ENCODE measurements at places on chromosomes 4 and X.

GRCh38 chrX:55074851-55075467 is at the start of gene PAGE2B:
TSS of gene PAGE2B (plus strand) at chrX:55075030. CDS start at chrX:55076042, 1,012 bp downstream.
- no peak for DNase-seq

DNA sequence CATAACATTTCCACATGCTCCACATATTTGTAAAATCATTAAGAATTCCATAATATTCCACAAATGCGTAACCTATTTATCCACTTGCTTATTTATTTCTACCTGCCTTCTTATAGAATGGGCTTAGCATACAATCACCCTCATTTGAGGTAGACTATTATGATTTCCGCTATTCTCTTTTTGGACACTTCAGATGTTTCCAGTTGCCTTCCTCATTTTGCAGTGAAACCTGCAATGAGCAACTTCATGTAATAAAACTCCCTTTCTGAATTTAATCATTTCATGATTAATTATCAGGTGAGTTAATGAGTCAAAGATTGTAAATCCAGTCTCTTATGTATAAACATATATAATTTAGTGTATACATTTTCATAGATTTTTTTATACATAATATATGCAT is 58.0 kb downstream of the PPP3CA start:
- DNase-seq: no peak

DNA sequence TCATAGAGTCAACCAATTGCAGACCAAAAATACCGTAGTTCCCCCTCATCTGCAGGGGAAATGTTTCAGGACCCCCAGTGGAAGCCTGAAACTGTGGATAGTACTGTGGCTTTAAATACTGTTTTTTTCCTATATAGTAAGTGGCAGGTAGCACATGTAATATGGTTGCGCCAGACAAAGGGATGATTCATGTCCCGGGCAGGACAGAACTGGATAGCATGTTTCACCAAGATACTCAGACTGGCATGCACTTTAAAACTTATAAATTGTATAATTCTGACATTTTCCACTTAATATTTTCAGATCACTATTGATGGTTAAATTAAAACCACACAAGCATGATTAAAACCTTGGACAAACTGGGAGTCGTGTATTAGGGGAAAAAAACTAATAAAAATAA is 276.3 kb upstream of the AGA start:
- DNase-seq: no peak

DNA sequence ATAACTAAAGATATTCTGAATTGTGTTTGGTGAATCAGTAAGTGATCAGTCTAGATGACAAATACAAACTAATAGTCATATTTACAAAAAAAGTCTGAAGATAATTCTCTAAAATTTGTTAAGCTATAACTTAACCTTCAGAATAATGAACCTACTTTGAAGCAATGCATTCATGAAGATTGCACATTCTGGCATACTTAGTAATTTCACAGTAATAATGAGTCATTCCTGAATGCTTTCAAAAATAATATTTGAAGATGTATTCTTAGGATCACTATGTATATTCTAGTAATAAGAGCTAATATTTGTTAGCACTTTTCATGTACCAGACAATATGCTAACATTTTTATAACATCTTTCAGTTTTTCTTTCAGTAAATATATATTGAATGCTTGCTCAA is 756.7 kb upstream of the SLIT2 start:
- no peak for DNase-seq

DNA sequence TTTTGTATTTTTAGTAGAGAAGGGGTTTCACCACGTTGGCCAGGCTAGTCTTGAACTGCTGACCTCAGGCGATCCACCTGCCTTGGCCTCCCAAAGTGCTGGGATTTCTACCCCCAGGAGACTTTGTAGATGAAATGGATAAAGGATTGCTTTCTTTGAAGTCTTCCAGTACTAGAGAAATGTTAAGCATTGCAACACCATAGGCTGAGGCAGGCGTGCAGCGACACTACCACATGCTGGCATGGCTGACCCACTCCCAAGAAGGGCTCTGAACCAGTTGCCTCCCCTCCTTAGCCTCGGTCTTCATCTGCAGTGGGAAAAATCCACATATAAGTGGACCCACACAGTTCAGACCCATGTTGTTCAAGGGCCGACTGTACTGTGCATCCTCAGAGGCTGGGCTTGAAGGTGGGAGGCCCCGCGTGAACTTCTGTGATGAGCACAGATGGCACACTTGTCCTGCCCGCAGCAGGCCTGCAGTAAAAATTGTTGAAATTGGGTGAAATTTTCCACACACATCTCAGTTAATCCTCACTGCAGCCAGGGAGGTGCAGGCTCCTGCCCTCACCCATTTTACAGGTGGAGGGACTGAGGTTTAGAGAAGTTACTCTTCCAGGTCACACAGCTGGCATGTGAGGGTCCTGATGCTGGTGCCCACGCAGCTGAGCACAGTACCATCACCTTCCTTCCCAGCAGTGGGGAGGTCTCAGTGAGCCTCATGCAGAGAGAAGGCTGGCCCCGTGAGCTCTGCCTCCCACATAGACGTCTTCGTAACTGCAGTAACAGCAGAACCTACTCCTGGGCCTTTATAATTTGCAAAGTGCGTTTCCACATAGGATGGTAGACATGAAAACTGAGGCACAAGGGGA is 35.5 kb downstream of the HTRA3 start:
- no peak for DNase-seq

- DNase-seq: no peak
Measured at GRCh38 chr4:110953898-110954297, 331.0 kb upstream of the PITX2 start.

DNA sequence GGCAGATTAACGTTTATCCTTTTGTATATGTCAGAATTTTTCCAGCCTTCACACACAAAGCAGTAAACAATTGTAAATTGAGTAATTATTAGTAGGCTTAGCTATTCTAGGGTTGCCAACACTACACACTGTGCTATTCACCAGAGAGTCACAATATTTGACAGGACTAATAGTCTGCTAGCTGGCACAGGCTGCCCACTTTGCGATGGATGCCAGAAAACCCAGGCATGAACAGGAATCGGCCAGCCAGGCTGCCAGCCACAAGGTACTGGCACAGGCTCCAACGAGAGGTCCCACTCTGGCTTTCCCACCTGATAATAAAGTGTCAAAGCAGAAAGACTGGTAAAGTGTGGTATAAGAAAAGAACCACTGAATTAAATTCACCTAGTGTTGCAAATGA is 94.8 kb downstream of the TET2 start:
- no peak for DNase-seq

- DNase-seq: no peak
Measured at GRCh38 chrX:115679460-115679859, 118.5 kb downstream of the PLS3 start.

DNA sequence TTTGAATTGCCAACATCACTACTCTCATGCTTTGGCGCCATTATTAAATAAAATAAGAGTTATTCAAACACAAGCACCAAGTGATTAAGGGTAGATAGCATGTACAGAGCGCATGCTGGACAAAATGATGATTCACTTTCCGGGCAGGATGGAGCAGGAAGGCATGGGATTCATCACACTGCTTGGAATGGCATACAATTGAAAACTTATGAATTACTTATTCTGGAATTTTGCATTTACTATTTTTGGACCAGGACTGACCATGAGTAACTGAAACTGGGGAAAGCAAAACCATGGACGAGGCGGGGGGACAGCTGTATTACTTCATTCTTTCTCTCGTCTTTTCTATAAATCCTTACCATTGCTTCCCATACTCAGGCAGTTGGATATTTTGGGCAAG is 28.5 kb upstream of the FGF5 start:
- no peak for DNase-seq

DNA sequence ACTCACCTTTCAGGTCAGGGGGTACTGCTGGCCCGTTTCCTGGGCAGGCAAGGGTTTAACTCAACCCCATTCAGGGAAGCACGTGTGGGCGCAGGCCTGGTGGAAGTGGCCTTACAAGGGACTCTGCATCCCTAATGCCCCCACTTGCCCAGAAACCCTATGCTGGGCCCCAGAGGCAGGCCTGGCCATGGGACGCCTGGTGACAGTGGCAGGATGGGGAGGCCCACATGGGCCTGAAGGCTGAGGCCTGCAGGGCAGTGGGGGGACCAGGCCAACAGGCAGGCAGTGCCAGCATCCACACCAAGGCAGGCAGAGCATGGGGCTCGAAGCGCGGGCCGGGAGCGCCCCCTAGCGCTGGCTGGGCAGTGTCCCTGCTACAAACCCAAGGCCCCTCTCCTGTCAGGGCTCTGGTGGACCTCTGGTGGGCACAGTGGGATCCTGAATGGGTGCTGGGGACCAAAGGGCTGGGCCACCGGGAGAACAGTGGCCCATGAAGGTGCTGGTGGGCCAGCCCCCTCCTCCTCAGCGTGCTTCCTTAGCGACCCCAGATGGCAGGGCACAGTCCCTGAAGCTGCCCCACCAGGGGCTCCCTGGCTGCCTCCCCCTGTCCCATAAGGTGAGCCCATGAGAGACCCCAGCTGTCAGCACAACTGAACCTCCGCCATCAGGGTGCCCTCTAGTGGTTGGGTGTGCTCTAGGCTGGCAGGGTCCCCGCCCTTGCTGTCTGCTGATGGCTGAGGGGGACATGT is 16.8 kb downstream of the FGFR3 start:
- peak; percentile 85 for DNase-seq

DNA sequence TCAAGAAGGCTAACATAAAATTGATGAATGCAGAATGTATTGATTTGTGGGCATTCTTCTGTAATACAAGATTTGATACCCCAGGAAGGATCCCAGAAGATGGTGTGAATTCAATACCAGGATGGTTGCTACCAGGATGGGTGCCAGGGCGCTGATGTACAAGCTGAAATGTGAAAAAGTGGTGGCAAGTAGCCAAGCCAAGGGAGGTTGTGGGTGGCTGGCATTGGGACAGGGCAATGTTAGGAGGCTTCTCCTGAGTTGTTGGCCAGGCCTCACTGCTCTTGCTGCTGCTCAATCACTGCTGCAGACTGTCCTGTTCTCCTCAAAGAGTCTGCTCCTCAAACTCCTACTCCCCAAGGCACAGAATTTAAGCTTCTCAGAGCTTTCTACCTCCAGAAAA is 77.1 kb downstream of the RBM46 start:
- no peak for DNase-seq

- no peak for DNase-seq
Measured at GRCh38 chrX:139429913-139430312, 100.6 kb upstream of the F9 start.

All from stimulated activated naive CD8-positive, alpha-beta T cell treated with anti-CD3 and anti-CD28 coated beads, Interleukin-15, Interleukin-2, amounts not matched to agents 100 U/mL and 50 U/mL, for 24 hours (primary cell).